ENCODE measurements at places on chromosomes 7 and 10.

GRCh38 chr10:79124066-79124465, 55.3 kb downstream of the ZMIZ1 start:
- no peak for DNase-seq

- no peak for DNase-seq
These were observed 27.4 kb downstream of the POM121L12 start for GRCh38 chr7:53062796-53063195.

GRCh38 chr10:79137300-79137756, 68.6 kb downstream of the ZMIZ1 start:
- DNase-seq, result no peak

DNA sequence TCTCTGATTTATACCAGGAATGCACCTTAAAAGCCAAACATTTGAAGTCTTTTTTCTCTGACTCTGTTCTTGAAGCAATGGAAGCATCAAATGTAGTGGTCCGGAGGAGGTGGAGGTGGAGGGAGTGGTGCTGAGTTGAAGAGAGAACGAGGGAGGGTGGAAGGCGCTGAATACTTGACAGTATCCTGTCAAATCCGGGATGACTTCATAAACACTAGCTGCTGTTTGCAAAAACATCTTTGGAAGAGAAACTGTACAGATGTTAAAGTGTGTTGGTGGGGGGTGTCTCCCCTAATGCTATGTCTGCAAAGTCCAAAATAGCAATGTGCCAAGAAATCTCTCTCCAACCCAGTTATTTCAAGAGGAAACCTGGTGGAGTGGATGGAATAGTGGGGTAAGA, 328.5 kb upstream of the AUTS2 start:
- DNase-seq, result no peak

DNA sequence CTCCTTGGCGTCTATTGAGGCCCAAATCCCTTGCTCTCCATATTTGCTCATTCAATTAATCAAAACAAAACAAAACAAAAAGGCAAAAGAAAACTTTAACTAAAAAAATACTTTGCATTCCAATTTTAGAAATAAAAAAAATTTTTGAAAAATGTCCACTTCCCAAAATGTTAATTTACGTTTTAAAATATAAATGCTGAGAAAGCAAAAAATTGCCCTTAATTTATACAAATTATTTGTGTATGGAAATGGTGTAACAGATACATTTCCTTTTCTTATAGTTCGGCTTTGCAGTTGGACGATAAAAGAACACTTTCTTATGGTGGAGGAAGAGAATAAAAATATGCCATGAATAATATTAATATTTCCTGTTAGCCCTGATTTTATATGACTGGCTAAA, 652.8 kb upstream of the PFKP start:
- DNase-seq, result no peak

GRCh38 chr7:51786284-51786683, 469.7 kb upstream of the COBL start:
- DNase-seq, result no peak

GRCh38 chr10:6092731-6093130, 3.9 kb downstream of the RBM17 start:
- DNase-seq, result no peak

GRCh38 chr7:157003756-157004520, 6.5 kb downstream of the MNX1 start:
- DNase-seq, result peak; percentile 57

- no peak for DNase-seq
These were observed 25.0 kb downstream of the RTKN2 start for GRCh38 chr10:62243647-62243997.

- DNase-seq, result peak; percentile 64
These were observed 92.9 kb upstream of the SH2B2 start for GRCh38 chr7:102193806-102194205.

Data from choroid plexus epithelial cell (primary cell).